CD8-positive, alpha-beta memory T cell (primary cell): ENCODE measurements at places on chromosomes 4 and X.

DNA sequence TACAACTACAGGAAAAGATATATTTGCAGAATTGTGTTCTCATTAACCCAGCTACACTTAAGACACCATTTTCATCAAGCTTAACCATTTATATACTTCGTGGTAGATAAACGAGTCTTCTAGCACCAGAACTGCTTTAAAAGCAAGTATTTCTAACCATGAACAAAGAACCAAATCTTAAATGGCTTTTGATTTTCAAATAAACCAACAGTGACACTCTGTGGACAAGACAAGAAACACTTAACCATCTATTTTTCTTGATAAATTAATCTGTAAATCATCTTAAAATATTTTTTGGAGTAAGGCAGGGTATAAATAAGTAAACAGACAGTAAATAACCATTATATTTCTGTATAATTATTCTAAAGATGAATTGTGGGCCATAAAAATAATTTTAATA, 10.2 kb downstream of the BEND2 start:
- no peak for DNase-seq
- no peaks in the 10 kb centered on the region for H3K4me1 ChIP-seq
- no peak overlapping the region for H3K4me3 ChIP-seq
- H3K27ac ChIP-seq = no peak overlapping the region

GRCh38 chr4:101801958-101802357, 11.4 kb downstream of the BANK1 start:
- no peak for DNase-seq
- H3K4me1 ChIP-seq = no peaks in the 10 kb centered on the region
- no peak overlapping the region for H3K4me3 ChIP-seq
- no peaks in the 10 kb centered on the region for H3K36me3 ChIP-seq
- H3K27me3 ChIP-seq = no peaks in the 10 kb centered on the region
- no peak overlapping the region for H3K27ac ChIP-seq

- no peak overlapping the region for H3K4me3 ChIP-seq
- no peaks in the 10 kb centered on the region for H3K4me1 ChIP-seq
- no peaks in the 10 kb centered on the region for H3K36me3 ChIP-seq
- no peaks in the 10 kb centered on the region for H3K27me3 ChIP-seq
- H3K27ac ChIP-seq = no peak overlapping the region
- no peak for DNase-seq
Observed at GRCh38 chr4:185933078-185933581, 121.1 kb upstream of the SORBS2 start.

DNA sequence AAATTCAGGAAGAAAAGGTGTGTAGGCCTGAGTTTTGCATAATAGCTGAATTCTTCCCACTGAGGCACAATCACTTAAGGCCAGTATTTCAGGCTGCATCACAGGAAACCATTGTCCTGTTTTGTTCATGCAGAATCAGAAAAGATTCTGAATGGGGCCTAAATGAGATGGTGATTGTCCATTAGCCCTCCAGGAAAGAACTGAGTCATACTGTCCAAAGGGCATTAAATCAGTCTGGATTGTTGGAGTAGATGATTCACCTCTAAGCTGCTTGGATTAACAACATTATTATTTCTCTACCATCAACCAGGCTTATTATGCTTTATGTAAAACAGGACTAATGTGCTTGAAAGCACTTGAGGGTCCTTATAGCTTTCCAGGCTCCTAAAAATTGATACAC, 36.2 kb downstream of the CT47B1 start:
- no peak overlapping the region for H3K4me3 ChIP-seq
- H3K36me3 ChIP-seq = no peaks in the 10 kb centered on the region
- no peak for DNase-seq

DNA sequence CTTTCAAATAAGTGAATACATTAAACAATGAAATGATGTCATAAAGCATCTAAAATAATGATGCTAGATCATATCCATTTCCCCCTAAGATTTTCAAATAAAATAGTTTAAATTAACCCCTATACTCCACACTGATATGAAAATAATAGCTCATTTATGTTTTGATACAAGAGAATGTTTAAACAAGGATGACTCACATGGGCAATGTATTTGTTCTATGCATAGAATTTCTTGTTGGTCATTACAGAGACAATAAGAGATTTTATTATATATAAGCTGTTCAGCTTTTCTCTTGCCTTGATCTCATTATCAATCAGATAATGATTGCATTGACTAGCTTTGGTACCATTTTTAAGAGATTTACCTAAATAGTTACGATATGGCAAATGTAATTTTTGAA, 411.7 kb downstream of the ARHGAP24 start:
- no peaks in the 10 kb centered on the region for H3K36me3 ChIP-seq
- no peak overlapping the region for H3K4me3 ChIP-seq
- H3K27me3 ChIP-seq = no peaks in the 10 kb centered on the region
